ENCODE measurements at places on chromosomes 3 and 15. TPM values are rescaled to one million over a fixed set of nuclear protein-coding genes. Genes with fewer than 3 reads are reported as not detected.

DNA sequence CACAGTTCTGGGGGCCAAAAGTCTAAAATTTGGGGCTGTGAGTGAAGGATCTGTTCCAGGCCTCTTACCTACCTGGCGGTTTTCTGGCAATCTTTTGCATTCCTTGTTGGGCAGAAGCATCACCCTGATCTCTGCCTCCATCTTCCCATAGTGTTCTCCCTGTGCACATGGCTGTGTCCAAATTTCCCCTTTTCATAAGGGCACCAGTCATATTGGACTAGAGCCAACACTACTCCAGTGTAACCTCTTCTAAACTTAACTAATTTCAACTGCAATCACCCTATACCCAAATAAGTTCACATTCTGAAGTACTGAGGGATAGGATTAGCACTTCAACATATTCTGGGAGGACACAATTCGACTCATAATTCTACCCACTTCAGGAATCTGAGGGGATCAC is 85.0 kb downstream of the CCNL1 start:
- peak; percentile 90 for DNase-seq

GRCh38 chr3:171218069-171218468 is 191.5 kb upstream of the SLC2A2 start:
- no peak for DNase-seq

GRCh38 chr15:64009798-64010261 is 36.5 kb downstream of the DAPK2 start:
- no peak for DNase-seq

Gene CFAP91
- 1.5 TPM for total RNA-seq

Gene CSPG4
- total RNA-seq = 195 TPM

Data from esophagus muscularis mucosa (tissue), 4 donors.